Effector memory CD4-positive, alpha-beta T cell (primary cell): ENCODE measurements at places on chromosomes 1 and 21.

- no peak for DNase-seq
Measured at GRCh38 chr1:230713915-230714764, at the start of gene AGT. Gene AGT (minus strand): TSS chr1:230714122. CDS start chr1:230710823, 3,299 bp downstream.

GRCh38 chr1:183416850-183417771 is 1.1 kb downstream of the NMNAT2 start:
- no peak for DNase-seq

DNA sequence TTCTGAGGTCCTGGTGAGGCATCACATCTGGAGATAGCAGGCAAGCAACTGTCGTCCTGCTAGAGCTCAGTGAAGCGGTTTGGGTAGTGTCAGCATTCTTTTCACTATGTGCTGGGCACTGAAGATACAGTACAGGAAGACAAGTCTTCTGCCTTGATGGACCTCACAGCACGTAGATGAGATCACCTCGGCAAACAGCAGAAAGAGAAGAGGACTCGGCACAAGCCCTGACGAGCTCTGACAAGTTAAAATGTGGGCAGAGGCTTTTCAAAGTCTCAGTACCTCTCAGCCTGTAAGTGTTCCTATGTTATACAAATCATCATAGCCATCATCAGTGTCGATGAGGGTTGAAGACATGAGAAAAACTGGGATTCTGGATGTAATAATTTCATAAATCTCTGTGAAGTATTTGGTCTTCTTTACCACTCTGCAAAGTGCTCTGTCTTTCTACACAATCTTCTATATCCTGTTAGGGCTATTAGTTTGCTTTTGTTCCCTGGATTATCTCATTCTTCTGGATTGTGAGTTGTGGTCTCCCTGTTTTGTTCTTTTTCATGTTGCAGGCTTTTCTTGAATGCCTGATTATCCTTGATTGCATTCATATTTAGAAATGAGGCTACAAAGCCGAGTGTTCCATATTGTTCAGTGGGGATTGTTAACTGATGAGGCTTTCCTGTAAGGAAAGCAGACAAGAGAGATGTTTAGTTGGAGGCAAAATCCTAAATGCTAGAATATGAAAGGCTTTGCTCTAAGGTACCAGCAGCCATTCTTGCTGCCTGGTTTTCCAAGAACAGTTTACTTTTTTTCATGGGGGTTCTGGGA is 24.2 kb downstream of the MAEL start:
- DNase-seq, result no peak

DNA sequence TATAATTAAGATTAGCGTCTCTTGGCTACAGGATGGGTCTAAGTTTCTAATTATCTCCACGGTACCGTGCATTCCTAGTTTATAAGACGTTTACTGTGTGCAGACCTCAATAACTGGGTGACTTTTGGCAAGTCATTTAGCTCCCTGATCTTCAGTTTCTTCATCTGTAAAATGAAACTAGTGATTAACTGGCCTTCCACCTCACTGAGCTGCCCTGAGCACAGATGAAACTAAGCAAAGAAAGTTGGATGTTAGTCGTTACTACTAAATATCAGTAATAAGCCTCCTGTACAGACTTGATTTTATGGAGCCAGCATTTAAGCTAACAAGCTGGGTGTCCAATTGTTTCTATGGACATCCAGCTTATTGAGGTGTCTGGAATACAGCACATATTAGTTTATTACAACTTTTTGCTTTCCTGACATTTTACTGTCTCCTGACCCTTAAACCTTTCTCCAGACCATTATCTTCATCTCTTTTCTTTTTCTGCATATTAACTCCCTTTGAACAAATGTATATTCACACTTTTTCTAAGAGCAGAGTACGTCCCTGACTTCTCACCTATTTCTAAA is 1.1 kb downstream of the CR2 start:
- DNase-seq, result no peak

DNA sequence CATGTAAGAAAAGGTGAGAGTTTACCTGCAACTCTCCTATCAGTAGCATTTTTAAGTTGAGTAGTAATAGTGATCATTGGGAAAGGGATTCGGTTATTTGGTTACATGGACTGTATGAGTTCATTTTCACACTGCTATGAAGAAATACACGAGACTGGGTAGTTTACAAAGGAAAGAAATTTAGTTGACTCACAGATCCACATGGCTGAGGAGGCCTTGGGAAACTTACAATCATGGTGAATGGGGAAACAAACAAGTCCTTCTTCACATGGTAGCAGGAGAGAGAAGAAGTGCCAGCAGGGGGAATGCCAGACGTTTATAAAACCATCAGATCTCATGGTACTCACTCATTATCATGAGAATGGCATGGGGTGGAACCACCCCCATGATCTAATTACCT is 59.3 kb upstream of the FBXO28 start:
- no peak for DNase-seq

DNA sequence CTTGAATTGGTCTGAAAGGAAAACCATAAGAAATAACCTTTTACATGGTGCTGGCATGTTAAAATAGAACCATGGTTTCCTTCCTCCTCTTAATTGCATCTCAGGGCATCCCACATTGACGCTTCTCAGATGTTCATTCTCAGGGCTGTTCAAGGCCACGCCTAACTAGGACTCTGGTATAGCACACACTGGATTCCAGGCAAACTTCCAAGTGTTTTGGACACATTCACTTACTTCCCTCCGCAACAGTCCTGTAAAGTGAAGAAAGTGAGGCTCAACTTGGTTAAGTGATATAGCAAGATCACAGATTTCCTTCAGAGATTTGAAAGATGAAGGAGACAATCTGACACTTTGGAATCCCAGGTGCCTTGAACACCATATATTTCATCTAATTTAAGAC is 244.8 kb downstream of the DUSP10 start:
- no peak for DNase-seq

DNA sequence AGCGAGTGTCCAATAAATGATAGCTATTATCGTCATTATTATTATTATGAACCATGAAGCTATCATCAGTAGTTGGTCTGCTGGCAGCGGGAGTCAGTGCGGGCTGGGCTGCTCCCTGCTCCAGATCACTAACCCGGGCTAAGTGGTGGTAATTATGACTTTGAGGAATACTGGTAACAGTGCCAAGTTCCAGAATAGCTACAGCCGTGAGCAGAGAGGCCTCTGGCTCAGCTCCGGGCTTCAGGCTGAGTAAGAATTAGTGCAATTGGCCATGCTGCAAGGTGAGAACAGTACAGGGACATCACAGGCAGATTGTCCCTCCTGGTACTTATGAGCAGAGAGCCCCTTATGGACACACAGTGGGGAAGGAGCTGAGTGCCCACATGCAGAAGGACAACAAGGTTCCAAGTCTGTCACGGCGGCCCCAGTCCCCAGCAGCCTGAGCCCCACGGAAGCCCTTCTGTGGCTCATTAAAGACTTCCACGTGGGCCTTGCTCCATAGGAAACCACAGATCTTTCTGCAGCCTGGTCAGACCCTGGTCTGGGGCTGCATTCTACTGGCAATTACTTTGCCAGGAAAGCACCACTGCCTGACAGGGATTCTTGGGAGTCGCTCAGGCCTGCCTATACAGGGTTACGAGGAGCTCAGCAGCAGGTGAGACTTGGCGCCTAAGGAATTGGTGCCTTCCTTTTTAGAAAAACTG is 235.1 kb downstream of the RRAGC start:
- no peak for DNase-seq

GRCh38 chr1:10328180-10328963 is 70.5 kb upstream of the PGD start:
- DNase-seq, result no peak

GRCh38 chr21:23471877-23472276 is 2135.4 kb downstream of the MRPL39 start:
- DNase-seq, result no peak

DNA sequence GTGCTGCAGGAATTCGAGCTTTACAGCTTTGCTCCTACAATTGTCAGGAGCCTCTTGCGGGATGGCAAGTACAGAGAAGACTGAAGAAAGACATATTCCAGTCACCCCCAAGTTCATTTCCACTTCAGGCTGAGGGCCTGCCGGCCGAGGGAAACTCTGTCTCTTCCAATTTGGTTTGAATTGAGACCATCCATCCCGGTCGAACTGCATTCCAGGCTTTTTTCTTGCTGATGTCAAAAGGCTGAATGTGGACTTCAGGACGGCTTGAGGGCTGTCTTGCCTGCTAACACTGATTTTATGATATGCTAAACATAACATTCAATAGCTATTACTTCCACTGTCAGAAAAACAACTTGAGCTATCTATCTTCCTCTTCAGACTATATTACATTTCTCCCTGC is 79.8 kb upstream of the PLXNA2 start:
- no peak for DNase-seq

GRCh38 chr21:35900539-35900938 is 159.8 kb downstream of the SETD4 start:
- no peak for DNase-seq

- no peak for DNase-seq
Measured at GRCh38 chr1:158520021-158520420, 34.2 kb downstream of the OR6Y1 start.

- no peak for DNase-seq
Measured at GRCh38 chr1:89273324-89273778, 691 bp upstream of the GBP5 start.

- DNase-seq, result no peak
Measured at GRCh38 chr1:100979631-100980030, 46.0 kb downstream of the DPH5 start.

- no peak for DNase-seq
Measured at GRCh38 chr1:1090424-1091343, 16.6 kb upstream of the RNF223 start.

GRCh38 chr1:89547563-89548116 is 23.0 kb downstream of the LRRC8B start:
- no peak for DNase-seq

DNA sequence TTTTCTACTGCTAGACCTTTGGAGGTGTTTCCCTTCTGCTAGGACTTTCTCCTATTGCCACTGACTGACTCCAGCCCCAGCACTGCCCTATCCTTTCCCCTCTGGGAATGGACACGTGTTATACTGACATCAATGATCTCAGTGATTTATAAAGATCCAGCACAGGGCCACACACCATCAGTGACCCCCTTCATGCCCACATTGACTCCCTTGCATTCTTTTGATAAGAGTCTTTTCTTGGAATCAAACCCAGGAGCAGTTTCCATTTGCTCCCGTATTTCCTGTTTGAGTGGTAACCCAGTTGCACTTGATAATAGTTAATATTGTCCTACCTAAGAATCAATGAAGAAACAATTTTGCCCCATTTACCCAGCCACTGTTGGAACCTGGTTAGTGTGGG is 501.0 kb upstream of the USP24 start:
- no peak for DNase-seq

- DNase-seq, result no peak
Measured at GRCh38 chr1:65512383-65512782, 91.9 kb downstream of the LEPR start.

DNA sequence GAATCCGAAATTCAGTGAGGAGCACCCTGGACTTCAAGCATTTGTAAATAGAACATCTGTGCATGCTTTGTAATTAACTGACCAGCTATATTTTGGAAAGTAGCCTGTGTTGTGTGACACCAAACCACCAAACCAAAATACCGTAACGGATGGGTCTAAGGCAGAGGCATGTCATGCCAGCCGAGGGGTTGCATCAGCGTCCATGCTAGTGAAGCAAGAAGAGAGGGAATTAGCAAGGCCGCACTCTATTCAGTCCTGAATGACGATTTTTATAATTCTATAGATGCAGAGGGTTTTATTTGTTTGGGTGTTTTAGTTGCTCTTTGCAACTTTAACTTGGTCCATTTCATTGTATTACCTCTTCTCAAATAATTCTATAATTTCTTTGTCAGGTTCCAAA is 116.8 kb upstream of the SMYD2 start:
- DNase-seq, result no peak

- no peak for DNase-seq
Measured at GRCh38 chr1:232036181-232036933, 409.8 kb downstream of the DISC1 start.

GRCh38 chr1:21568006-21568746 is 59.0 kb downstream of the ALPL start:
- DNase-seq, result no peak

DNA sequence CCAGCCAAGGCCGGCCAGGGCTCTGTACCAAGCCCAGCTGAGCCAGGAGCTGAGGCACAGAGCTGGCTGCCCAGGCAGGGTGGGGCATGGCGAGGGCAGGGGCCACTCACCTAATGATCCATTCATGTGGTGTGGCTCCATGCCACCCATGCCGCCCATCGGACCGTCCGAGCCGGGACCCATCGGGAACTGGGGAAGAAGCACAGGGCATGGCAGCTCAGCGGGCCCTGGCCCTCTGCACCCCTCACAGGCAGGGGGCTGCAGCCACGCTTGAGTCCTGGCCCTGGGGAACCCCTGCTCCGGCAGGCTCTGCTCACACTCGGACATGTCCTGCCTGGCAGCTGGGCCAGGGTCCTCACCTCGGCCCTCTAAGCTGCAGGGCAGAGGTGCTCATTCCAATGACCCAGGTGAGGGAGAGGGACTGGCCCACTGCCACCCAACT is 28.7 kb downstream of the MRPL37 start:
- DNase-seq, result no peak

DNA sequence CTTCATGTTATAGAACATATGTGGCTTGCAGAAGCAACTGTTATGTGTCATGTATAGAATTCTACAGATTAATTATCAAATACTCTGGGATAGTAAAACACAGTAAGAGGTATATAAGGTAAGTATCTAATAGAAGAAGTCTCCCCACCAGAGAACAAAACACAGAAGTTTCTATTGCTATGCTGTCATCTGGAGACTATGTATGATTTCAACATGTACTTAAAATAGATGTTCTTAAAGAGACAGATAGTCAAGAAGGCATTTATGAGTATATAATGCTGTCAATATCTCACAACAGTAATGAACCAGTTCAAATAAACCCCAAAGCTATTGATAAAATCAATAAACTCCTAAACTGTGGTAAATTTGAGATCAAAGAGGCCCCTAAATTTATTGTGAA is 8.1 kb upstream of the ADCY10 start:
- no peak for DNase-seq

- DNase-seq, result no peak
Measured at GRCh38 chr1:33346927-33347649, 26.2 kb upstream of the A3GALT2 start.

DNA sequence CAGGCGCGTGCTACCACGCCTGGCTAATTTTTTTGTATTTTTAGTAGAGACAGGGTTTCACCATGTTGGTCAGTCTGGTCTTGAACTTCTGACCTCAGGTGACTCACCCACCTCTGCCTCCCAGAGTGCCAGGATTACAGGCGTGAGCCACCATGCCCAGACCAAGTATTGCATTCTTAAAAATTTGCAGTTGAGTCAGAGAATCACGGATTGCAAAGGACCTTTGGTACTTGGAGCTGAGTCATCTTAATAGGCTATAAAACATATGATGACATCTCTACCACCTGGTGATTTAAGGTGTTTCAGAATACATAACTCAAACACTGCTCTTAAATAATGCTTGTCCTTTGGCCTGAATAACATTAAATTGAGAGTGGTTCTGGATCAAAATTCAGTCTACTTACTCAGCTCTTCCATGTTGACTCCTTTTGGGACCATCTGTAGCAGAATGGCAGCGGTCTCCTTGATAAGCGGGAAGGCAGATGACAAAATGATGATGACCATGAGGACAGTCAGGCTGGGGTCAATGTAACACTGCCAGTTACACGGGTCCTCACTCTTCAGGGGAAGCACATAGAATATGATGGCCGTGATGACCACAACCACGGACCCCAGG is 10.4 kb downstream of the SLC30A10 start:
- DNase-seq, result no peak
